ENCODE measurements at places on chromosomes 3 and 15.

- no peak for DNase-seq
Measured at GRCh38 chr3:185744997-185745843, 79.6 kb downstream of the IGF2BP2 start.

- DNase-seq: peak; percentile 27
Measured at GRCh38 chr15:76310475-76311099, 682 bp downstream of the ETFA start.

- DNase-seq: no peak
Measured at GRCh38 chr3:119227070-119227850, 13.4 kb downstream of the B4GALT4 start.

GRCh38 chr15:57680021-57680420, 26.5 kb upstream of the POLR2M start:
- DNase-seq: no peak

DNA sequence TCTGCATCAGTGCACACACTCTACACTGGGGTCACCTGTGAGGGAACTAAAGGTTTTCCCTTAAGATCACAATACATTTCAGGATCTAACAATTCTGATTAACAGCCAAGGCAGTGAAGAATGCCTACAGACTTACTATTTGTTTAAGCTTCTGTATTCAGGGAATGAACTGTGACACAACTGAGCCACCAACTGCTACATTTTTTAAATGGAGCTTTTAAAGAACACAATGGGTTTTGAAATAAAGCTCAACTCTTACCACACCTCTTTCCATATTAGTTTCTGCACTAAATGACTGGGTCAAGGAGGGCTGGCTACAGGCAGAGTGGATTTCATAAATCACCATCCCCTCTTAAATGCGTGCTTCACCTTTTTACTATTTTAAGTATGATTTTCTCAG, 100.2 kb downstream of the TMCC1 start:
- DNase-seq: no peak

GRCh38 chr3:152961323-152961722, 126.4 kb downstream of the P2RY1 start:
- DNase-seq: no peak

GRCh38 chr15:97899981-97900380, 60.5 kb upstream of the ARRDC4 start:
- no peak for DNase-seq

DNA sequence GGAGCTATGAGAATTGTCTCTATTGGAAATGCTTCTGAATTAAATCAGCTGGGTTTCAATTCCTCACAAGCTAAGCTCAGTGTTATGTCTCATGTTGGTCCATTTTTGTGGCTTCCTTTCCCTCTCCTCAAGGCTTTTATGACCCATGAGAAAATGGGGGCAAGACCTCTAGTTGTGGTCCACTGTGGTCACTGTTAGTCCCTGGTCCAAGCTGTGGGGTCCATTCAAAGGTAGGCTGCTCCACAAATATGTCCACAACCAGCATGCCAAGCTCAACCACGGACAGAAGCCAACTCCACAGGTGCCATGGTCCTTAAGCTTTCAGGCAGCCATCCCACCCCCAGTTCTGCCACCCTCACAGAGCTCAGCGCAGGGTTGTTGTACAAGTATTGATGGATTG, 14.9 kb upstream of the TPM1 start:
- no peak for DNase-seq

- peak; percentile 61 for DNase-seq
Measured at GRCh38 chr3:9808345-9809037, 1.6 kb upstream of the TTLL3 start.

DNA sequence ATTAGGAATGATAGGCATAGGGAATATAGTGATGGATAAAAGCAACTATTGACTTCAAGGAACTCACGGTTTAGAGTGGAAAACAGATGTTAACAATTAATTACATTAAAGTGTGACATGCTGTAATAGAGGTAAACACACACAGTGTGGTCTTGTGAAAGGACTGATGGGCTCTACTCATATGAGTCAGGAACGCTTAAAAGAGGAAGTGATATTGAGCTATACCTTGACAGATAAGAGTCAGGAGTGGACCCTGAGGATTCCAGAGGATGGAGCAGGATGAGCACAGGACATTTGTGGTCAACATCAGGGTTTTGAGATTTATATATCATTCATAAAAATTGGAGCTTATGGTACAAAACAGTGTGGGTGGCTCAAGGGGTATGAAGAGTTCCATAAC, 11.0 kb downstream of the EXOG start:
- DNase-seq: no peak

DNA sequence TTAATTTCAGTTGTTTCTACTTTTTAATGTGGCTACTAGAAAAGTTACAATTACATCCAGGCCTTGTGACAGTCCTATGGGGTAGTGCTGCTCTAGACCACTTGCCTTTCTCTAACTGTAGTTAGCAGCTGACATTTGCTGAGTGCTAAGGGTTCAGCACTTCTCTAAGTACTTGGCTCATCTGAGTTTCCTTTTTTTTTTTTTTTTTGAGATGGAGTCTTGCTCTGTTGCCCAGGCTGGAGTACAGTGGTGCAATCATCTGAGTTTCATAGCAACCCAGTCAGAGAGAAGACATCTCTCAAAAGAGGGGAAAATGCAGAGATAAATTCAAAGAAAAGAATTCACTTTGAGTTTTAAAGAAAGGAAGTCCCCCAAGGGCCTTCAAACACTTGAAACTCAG, 130.8 kb downstream of the MYLK start:
- no peak for DNase-seq

DNA sequence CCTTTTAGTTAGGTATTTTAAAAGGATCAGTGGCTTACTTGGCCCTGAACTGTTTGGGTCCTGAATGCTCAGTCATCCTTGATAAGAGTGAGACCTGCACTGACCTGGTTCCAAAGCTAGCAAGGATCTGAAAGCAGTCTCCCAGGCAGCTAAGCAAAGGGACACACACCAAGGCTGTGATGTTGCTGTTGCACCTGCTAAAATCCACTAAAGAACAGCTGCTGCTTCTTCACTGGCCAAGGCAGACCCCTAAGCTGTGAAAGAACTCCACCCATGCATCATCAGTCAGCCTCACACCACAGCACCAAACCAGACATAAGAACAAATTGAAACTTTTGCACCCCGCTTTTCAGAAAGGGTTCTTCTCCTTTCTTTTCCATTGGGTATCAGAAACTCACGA, 213.4 kb upstream of the STT3B start:
- DNase-seq: no peak
